Activated CD8-positive, alpha-beta memory T cell treated with anti-CD3 and anti-CD28 coated beads for 1 hour (primary cell): ENCODE measurements at places on chromosomes 5 and 9.

- DNase-seq: no peak
Observed at GRCh38 chr5:179219661-179220620, 125.3 kb downstream of the ADAMTS2 start.

GRCh38 chr9:125541840-125542243 is 165.2 kb downstream of the MAPKAP1 start:
- no peak for DNase-seq

- DNase-seq: no peak
Observed at GRCh38 chr9:78753039-78753438, 456.1 kb downstream of the PSAT1 start.

- DNase-seq: no peak
Observed at GRCh38 chr9:108316066-108316465, 539.7 kb downstream of the ACTL7B start.

- no peak for DNase-seq
Observed at GRCh38 chr9:115362101-115362500, 244.1 kb upstream of the TNC start.

DNA sequence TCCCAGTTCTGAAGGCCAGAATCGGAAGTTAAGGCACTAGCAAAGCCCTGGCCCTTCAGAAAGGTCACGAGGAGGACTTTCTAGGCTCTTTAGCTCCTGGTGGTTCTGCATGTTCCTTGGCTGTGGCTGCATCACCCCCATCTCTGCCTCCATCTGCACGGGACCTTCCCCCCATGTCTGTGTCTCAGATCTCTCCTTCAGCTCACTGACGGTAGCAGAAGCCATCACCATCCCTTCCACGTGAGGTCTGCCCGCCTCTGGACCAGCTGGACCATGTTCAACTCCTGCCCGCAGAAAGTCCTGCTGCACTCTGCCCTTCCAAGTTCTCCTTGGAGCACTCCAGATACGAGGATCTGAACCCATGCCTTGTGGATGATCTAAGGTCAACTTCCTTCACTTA is 242.9 kb upstream of the IRX1 start:
- no peak for DNase-seq
